ENCODE measurements at places on chromosomes 12 and 14.

DNA sequence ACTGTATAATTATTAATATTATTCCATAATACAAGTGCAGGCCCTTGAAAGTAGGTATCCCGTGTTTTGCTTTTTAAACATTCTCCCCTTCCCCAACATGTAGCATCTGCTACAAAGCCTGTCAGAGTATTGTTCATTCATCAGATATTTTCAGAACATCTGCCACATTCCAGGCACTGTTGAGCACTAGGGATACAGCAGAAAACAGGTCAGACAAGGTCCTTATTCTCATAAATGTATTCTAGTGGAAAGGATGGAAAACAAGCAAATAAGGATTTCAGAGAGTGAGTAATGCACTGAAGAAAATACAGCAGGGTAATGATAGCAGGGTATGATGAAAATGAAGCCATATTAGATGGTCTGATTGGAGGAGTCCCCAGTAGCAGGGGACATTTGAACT is 3.8 kb downstream of the ERP29 start:
- DNase-seq: no peak

- DNase-seq: no peak
Observed at GRCh38 chr14:61671082-61671481, 24.2 kb upstream of the HIF1A start.

GRCh38 chr12:29519585-29520182 is 22.2 kb upstream of the OVCH1 start:
- DNase-seq: peak; percentile 50

DNA sequence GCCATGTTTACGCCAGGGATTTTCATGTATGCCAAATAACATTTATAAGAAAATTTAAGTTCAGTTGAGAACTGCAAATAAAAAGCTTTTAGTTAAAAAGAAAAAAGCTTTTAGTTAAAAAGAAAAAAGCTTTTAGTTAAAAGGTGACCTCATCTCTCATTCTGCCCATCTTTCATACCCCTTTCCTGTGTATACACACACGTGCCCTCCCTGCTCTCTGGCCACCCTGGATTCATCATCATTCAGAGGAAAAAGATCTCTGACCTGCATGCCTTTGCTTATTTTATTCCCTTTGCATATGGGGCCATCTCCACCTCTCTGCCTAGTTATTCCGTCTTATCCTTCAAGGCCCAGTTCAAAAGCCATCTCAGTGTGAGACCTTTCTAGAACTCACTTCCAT is 38.1 kb upstream of the CDK17 start:
- no peak for DNase-seq

DNA sequence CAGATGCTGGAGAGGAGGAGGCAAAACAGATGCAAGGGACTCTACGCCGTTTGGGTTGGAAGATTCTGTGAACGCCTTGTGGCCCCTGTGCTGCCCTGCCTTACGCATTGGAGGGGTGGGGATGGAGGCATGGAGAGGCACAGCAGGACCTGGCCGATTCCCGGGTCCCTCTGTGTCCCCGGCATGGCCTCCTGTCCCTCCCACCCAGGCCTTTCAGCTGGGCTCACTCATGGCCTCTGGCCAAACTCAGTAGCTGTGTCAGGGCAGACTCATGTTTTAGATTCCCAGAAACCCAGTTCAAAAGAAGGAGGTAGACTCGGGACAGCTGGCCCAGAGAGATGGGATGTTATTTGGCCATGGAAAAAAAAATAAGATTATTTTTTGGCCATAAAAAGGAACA is 40.1 kb downstream of the TESC start:
- DNase-seq: no peak

GRCh38 chr14:24343795-24344660 is 4.2 kb upstream of the RIPK3 start:
- DNase-seq: no peak

DNA sequence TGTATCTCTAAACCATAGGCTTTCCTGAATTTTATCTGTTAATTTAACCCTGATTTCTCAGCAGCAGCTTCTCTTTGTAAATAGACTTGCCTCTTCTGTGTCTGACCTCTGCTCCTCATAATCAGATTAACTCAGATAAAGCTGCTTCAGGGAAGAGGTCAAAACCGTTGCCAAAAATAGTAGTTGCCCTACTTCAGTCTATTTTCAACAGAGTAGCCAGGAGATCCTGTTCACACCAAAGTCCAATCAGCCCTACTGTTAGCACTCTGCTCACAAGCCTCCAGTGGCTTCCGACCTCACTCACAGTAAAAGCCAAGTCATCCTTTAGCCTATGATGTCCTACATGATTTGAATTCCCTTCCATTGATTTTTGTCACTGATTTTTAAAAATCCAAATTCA is 258.4 kb downstream of the PPFIA2 start:
- DNase-seq: no peak

DNA sequence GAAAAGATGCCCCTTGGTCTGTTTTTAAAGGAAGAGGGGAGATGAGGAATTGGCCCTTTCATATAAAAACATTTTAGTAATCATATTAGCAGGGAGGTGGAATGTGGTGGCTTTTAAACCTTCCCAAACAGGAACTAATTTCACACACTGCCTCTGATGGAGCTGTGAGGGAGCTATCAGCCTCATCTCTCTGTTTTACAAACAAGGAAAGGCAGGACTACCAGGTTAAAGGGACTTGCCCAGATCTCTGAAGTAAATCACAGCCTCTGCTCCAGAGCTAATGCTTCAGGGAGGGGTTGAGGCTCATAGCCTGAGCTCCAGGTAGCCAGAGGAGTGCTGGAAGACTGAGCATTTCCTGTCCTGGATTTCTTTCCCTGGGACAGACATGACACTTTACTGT is 1.1 kb upstream of the BMP4 start:
- DNase-seq: no peak

DNA sequence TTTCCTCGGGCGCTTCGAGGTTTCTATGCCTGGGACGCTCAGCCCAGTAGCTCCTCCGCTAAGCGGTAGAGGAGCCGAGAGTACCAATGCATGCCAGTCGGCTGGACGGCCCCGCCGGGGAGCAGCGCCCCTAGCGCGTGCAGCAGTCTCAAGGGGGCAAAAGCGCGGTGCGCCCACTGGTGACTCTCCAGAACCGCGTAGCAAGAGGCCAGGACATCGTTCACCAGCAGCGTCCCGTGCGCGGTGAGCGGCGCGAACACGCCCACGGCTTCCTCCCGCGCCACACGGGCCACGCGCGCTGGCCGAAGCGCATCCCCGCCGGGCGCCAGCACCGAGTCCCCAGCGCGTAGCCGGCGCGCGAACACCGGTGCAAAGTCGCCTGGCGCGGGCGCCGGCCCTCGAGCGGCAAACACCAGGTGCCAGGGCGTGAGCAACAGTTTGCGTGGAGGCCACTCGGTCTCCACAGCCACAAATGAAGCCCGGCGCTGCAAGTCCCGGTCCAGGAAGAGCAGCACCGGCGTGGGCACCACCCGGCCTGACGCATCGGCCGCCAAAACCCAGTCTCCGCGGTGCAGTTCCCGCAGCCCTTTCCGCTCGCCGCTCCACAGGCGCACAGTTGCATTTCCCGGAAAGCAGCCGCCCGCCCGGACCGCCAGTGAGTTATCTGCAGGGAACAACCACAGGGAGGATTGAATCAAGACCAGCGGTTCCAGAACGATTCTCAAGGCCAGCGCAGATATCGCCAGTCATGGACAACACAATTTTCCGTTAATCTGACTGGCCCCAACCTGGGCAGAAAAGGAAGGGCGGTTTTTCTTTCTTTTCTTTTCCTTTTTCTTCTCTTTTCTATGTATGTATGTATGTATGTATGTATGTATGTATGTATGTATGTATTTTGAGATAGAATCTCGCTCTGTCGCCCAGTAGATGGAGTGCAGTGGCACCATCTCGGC is 4.5 kb downstream of the DHH start:
- DNase-seq: peak; percentile 12

- no peak for DNase-seq
Observed at GRCh38 chr12:51240971-51241370, 2.3 kb downstream of the DAZAP2 start.

- peak; percentile 22 for DNase-seq
Observed at GRCh38 chr14:75286313-75286712, 7.7 kb downstream of the FOS start.

- DNase-seq: no peak
Observed at GRCh38 chr14:78292003-78292402, 121.8 kb downstream of the NRXN3 start.

GRCh38 chr14:103808403-103809001 is 38.9 kb downstream of the PPP1R13B start:
- peak; percentile 64 for DNase-seq

- DNase-seq: peak; percentile 86
Observed at GRCh38 chr12:51335931-51336330, 10.5 kb downstream of the CELA1 start.

DNA sequence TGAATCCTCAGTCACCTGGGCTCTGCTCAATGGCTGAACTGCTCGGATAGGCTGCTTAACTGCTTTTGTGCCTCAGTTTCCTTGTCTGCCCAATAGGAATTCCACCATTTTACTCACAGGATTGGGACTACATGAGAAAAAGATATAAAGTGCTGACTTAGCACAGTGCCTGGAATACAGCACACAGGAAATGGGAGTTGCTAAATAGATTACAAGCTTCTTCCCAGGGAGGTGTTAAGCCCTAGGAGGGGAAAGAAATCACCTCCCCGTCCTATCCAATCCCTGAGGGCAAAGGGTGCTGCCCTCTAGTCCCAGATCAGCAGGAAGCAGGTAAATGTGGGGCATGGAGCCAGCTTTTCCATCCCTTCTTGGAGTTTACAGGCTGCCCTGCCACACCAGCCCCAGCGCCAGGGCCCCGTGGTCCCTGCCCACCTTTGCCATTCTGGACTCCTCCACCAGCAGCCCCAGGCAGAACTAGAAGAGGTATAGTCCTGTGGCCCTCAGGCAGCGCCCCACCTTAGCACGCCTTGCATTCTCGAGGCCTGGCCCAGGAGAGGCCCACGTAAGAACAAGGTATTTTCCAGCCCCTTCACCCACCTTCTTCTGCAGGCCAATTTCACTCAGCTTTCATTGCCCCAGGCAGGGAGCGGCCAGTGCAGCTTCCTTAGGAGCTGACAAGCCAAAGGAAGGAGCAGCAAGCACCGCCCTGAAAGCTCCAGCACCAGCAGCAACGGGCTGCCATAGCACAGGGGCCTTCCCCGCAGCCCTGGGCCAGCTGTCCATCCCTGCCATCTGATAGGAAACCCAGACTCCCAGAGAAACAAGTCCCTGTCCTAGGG is 28.8 kb upstream of the RPLP0 start:
- no peak for DNase-seq

- no peak for DNase-seq
Observed at GRCh38 chr14:77337880-77338279, 17.0 kb downstream of the GSTZ1 start.

DNA sequence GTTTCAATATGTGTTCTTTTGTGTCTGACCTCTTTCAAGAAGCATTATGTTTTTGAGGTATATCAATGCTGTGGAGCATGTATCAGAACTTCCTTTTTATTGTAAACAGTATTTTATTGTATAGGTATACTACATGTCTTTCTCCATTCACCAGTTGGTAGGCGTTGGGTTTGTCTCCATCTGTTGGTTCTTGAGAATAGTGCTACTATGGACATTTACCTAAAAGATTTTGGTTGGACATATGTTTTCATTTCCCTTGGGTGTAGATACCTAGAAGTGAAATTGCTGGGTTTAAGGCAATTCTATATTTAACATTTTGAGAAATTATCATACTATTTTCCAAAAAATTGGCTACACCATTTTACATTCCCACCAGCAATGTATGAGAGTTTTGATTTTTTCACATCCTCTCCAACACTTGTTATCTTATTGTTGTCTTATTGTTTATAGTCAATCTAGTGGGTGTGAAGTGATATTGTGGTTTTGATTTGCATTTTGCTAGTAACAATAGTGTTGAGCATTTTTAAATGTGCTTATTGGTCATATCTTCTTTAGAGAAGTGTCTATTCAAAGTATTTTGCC is 409.2 kb downstream of the IPO8 start:
- DNase-seq: peak; percentile 68

- DNase-seq: peak; percentile 69
Observed at GRCh38 chr14:49019467-49020115, 566.6 kb downstream of the RPS29 start.

Measured in Kasumi-1 (cell line).